ENCODE measurements at places on chromosomes 5 and 9.
A peak's percentile ranks its signal among the peaks of the same experiment; 100 is the strongest.

DNA sequence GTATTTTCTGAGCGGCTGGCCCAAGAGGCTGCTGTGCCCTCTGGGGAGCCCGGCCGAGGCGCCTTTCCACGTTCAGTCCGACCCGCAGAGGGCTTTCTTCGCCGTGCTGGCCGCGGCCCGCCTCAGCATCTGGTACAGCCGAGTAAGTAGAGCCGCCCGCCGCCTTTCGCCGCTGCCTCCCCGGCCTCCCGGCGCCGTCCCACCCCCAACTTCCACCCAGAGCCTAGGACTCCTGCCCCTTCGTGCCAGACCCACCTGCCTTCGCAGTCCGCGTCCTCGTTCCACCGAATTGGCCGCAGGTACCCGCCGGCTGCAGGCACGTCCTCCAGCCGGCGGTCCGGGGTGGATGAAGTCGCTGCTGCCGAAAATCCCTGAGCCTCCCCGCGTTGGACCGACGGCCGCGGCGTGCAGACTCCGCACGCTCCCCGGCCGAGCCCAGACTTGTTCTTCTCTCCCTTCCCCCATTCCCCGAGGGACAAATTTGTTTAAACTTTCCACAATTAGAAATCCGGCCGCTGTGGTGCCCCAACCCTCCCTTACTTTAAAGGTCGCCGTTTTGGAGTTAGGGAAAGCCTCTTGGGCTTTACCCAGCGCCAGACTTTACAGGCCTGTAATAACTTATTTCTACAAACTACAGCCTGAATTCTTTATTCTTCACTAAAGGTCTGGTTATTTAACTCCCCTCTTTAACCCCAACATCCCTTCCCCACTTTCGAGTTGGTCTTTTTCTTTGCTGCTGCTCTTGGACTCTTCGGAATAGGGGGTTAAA, 589 bp downstream of the RIC1 start:
- peak; percentile 63 for DNase-seq

DNA sequence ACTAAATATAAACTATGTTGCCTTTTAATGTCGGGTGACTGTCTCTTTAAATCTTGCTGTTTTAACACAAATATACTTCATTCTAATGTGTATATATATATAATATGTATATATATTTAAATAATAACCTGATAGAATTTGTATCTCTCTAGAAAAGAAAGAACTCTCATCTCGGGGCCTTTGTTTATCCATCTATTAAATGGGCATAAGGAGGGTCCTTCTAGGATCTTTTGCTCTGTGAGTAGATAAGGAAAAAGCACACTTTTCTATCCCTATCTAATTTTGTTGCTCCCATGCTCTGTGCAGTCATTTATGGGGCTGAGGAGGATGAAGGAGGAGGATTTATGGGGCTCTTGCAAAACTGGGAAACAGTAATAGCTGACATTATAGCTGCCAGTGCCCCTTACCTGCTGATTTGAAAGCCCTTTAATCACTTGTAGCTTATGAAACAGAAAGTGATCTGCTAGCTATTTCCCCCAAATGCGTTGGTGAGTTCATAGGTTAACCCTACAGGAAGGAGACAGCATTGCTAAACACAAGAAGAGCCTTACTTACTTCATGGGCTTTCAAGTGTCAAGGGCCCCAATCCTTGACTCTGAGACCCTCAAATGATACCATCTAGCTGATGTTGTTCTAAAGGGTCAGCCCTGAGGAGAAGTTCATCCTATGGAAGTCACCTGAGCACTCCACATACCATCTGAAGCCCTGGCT, 5.8 kb upstream of the PPARGC1B start:
- DNase-seq, result no peak

GRCh38 chr9:125997196-125997823, 250.1 kb downstream of the PBX3 start:
- DNase-seq, result no peak

GRCh38 chr5:15610216-15610615, 110.2 kb downstream of the FBXL7 start:
- DNase-seq, result no peak

GRCh38 chr9:68500457-68501381, 40.0 kb downstream of the TMEM252 start:
- no peak for DNase-seq

- no peak for DNase-seq
Measured at GRCh38 chr9:128054087-128054486, 13.0 kb downstream of the NAIF1 start.

GRCh38 chr9:104280178-104280560, 186.1 kb downstream of the SMC2 start:
- DNase-seq, result no peak

DNA sequence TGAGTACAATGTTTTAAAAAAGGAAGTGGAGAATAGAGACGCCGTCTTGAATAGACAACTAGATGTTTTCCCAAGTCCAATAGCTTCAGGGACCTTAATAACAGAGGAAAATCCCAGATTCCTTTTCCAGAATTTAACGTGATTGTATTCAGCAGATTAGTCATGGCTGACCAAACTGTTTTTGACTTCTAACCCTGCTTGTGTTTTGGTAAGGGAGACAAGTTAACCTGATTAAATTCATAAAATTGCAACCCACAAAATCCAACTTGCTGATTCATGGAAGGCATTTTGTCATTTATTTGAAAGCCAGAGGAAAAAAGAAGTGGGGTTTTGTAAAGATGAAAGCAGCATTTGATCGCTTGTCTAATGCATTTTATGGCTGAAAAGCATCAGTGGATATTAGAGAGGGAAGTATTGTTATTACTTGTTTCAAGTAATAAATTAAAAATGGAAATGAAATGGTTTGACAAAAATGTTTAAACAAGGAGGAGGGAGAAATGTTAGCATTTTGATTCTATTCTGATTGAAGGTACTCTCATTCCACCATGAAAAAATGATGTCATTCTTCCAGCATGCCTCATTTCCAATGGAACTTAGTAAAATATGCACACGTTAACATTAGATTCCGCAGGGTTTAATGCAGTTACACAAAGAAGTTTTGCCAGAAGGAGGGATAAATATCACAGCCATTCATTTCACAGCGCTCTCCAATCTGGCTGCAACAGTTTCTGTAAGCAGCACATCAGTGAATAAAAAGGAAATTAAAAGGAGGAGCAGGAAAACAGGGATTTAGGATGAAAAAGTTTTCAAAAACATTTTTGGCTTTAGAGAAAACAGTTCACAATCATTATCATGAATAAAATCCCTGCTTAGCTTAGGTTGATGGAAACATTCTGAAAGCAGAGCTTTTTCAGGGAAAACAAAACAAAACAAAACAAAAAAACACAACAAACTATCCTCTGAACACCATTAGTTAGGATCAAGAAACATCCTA, 314.7 kb downstream of the PRR16 start:
- no peak for DNase-seq

- DNase-seq, result no peak
Measured at GRCh38 chr5:111069839-111070238, 1.7 kb upstream of the TSLP start.

GRCh38 chr9:28264368-28264767, 691.1 kb upstream of the C9orf72 start:
- no peak for DNase-seq

DNA sequence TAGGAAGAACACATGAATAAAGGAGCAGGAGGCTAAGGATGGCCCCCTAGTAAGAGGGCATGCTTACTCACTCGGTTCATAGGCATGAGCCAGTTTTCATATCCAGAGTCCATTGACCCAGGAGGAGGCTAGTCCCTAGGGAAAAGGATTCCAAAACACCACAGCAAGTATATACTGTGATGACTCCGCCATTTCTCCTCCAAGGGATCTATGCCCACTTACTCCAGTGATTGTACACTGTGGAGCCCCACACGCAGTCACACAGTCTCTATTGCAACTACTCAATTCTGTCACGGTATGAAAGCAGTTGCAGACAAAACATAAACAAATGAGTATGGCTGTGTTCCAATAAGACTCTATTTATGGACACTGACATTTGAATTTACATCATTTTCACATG, 117.7 kb upstream of the ALDH1B1 start:
- no peak for DNase-seq

- DNase-seq, result no peak
Measured at GRCh38 chr5:14813747-14814146, 57.8 kb downstream of the ANKH start.

DNA sequence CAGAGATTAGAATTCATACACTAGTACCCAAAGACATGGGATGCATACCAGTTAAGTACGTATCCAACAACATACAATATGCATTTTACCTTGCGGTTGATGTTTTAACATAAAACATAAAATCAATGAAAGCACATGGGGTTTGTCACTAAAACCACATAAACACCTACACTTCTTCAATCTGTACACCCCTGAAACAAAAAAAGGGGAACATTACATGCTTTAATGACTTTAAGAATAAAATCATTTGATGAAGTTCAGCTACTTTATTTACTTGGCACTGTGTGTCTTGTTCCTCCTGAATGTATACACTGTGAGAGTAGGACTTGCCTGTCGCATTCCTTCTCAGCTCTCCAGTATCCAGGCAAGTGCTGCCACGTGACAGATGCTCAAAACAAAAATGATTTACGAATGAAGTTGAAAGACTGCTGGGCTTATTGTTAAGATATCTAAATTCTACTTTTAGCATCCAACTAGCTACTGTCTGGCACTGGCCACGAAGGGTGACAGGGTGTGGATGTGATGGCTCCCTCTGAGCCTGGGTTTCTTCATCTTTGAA, 21.0 kb downstream of the TNFSF15 start:
- no peak for DNase-seq

GRCh38 chr9:120713257-120714087, 798 bp downstream of the MEGF9 start:
- DNase-seq, result peak; percentile 66

GRCh38 chr9:119298076-119298853, 71.0 kb downstream of the BRINP1 start:
- DNase-seq, result no peak

DNA sequence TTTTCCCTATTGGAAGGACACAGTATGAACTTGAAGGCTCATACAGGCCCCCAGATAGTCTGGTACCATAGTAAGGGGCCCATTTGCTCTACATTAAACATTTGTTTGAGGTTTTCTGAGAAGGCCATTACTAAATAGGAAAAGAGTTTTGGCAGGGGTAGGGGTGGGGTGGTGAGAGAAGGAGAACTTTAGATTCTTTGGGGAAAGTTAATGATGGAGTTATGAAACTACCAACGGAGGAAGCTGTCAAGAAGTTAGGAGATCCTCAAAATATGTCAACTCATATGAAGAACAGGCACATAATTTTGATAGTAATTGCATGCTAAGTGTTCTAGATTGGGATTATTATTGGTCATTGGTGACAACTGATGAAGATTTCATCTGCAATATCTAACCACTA, 114.7 kb downstream of the TAF11L14 start:
- peak; percentile 2 for DNase-seq

- DNase-seq, result peak; percentile 69
Measured at GRCh38 chr5:140251527-140251973, 51.4 kb downstream of the PFDN1 start.

DNA sequence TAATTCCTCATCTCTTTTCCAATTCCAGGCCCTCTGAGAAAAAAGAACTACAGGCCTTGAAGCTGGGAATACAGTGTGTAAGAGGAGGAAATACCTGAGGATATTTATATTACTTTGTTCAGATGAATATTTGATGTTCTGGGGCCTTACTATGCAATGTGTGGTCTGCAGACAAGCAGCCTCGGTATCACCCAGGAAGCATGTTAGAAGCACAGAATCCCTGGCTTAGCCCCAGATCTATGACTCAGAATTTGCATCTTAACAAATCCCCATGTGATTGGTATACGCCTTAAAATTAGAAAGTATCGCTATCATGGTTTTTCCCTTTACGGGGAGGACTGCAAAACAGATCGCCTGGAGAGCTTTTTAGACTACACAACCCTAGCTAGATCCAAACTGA, 121.0 kb downstream of the JAKMIP2 start:
- DNase-seq, result peak; percentile 22

DNA sequence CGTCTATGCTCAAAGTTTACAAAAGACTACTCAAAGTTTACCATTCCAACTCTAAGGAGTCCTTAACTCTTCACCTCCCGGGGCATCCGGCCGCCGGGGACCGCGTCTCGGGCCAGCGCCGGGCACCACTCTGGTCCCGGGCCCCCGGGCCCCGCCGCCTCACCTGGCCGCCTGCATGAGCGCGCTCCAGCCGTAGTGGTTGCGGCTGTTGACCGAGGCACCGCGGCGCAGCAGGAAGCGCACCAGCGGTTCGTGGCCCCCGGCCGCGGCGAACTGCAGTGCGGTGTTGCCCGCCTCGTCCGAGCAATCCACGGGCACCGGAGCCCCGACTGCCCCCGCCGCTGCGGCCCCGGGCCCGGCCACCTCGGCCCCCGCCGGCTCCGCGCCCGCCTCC, 388 bp downstream of the ANKS6 start:
- DNase-seq, result peak; percentile 34

DNA sequence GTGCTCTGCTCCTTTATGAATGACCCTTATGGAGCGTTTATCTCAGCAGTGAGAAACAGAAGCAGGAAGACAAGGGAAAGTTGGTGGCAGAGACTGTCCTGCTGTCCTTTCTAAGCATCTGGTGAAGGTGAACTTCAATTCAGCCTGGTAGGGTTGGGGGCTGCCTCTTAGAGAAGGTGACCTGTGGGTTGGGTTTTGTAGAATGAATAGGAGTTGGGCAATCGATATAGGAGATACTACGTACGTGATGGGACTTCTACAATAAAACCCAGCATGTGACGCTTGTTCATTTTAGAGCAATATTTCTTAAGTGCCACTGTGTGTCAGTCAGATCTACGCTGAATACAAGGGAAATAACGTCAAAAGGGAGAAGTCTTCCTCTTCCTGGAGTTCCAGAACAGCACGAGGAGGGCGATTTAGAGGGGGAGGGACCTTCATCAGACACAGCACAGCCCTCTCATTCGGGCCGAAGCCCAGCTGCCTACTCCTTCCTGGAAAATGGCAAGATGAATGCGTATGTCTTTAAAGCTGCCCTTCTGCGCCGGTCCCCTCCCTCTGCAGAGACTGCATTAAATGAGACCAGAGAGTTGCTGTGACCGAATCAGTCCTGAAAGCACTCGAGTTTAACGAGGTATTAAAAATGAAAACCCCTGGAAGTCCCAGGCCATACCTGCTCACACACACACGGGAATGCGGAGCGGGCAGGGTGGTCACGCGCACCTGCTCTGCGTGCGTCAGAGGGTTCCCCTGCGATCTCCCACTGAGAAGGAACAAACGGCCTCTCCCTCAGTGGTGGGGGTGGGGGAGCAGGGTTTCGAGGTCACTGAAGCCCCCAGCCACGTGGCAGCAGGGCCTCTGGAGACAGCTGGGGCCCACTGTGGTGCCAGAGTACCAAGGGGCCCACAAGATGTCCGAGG, 85.3 kb upstream of the SARDH start:
- no peak for DNase-seq

DNA sequence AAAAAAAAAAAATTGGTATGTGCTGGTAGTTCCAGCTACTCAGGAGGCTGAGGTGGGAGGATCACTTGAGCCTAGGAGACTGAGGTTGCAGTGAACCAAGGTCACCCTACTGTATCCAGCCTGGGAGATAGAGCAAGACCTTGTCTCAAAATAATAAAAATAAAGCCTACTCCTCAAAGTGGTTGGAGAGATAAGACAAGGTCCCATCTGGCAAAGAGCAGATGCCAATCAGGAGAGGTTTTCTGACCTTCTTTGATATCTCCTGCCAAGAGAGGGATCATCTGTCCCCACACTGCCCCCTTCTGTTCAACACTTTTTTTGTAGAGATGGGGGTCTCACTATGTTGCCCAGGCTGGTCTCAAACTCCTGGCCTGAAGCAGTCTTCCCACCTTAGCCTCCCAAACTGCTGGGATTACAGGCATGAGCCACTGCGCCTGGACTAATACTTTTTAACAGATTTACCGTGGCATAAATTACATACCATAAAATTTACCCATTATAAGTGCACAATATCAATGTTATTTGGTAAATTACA, 64.7 kb downstream of the SH3PXD2B start:
- DNase-seq, result peak; percentile 42

- no peak for DNase-seq
Measured at GRCh38 chr5:179348843-179349242, 3.6 kb upstream of the ADAMTS2 start.

- no peak for DNase-seq
Measured at GRCh38 chr5:31794009-31794408, 155.1 kb downstream of the PDZD2 start.

Data from hematopoietic multipotent progenitor cell treated with erythropoietin and hydrocortisone succinate and interleukin-3 and kit ligand, for 4 days (in vitro differentiated cells).